ENCODE measurements at places on chromosomes 11 and 22.

GRCh38 chr11:19241260-19242178, 774 bp upstream of the E2F8 start:
- no peak for DNase-seq

- no peak for DNase-seq
Observed at GRCh38 chr11:79437981-79438630, 2.7 kb downstream of the TENM4 start.

GRCh38 chr22:38051261-38051660, 5.9 kb upstream of the PICK1 start:
- no peak for DNase-seq

DNA sequence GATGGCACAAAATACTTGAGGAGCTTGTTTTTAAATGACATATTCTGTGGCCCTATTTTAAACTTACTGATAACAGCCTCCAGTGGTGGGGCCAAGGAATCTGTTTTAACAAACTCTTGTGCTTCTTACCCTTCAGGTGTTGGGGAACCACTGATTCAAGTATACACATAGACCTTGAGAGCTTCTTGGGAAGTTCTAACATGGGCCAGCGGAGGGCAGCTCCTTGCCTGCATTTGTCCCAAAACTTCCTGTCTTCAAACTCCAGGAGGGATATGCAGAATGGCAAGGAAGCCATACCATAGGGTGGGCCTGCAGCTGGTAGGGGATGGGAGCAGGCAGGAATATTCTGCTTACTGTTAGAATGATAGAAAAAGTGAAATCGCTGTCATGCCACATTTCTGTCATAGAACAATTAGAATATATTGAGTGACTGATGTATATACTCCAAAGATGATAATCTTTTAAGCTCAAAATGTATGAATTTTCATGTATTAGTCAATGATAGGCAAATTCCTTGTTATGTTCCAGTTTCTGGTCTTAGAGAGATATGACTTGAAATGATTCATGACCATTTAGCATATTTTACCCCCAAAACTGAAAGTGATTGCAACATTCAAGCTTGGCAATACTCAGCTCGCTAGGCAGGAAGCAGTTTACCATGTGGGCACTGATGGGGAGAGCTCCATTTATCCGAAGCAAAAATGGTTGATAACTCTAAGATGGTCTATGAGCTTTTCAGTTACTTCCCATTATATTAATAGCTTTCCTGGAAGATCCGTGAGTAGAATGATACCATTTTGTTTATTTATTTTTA, 9.2 kb downstream of the EXT2 start:
- DNase-seq, result no peak

DNA sequence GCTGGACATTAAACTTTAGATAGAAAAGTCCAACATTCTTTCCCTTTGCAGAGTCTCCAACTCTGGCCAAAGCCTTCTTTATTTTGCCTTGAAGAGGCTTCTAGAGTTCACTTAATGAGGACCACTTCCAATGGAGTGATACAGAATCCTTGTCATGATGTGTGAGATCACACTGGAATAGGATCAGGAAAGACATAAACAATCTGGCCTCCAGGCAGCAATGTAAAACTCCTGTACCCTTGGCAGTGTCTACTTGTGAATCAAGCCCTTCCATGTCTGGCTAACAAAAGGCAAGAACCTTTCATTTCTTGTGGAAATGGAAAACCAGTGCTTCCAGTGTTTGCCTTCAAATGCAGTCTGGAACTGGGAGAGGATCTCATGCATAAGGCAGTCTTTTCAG, 56.5 kb upstream of the FIBIN start:
- no peak for DNase-seq

GRCh38 chr11:120061761-120062560, 76.0 kb downstream of the TRIM29 start:
- DNase-seq, result no peak

GRCh38 chr11:65524741-65525545, at the start of gene SCYL1:
SCYL1 (plus strand) TSS chr11:65525083; CDS start chr11:65525154, 71 bp downstream.
- DNase-seq, result peak; percentile 53

GRCh38 chr11:2316963-2317244, 15.1 kb downstream of the TSPAN32 start:
- DNase-seq, result no peak

DNA sequence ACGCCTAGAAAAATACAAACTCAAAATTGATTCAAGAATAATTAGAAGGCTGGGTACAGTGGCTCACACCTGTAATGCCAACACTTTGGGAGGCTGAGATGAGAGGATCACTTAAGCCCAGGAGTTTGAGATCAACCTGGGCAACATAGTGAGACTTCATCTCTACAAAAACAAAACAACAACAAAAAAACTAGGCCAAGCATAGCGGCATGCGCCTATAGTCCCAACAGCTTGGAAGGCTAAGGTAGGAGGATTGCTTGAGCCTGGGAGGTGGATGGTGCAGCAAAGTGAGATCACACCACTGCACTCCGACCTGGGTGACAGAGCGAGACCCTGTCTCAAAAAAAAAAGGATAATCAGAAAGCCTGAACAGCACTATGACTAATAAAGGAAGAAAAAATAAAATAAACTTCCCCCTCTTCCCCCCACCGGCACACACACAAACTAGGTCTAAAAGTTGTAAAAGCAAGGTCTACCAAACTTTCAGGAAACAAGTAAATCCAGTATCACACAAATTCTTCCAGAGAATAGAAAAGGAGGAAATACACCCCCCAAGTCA, 35.8 kb downstream of the RRAS2 start:
- DNase-seq, result no peak

GRCh38 chr22:37703906-37704305, 7.1 kb downstream of the TRIOBP start:
- no peak for DNase-seq

- DNase-seq, result peak; percentile 22
Observed at GRCh38 chr11:48210052-48210451, 6.6 kb upstream of the OR4B1 start.

DNA sequence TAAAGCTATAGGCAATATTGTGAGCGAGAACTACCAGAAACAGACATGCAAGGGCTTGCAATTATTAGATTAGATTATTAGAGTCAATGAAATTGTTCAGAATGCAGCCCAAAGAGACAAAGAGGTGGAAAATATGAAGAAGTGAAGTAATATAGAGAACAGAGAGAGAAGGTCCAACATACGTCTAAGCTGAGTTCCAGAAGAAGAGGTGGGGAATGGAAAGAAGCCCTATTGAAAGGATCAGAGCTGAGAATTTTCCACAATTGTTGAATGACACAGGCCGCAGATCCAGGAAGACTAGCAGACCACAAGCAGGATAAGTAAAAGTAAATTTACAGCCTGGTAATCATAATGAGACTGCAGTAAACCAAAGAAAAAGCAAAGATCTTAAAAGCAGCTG, 93.2 kb downstream of the EXT2 start:
- DNase-seq, result no peak

- no peak for DNase-seq
Observed at GRCh38 chr11:13104619-13105236, 95.6 kb downstream of the RASSF10 start.

- no peak for DNase-seq
Observed at GRCh38 chr11:1839924-1840779, 1.4 kb downstream of the TNNI2 start.

- no peak for DNase-seq
Observed at GRCh38 chr11:73318501-73319011, 10.5 kb downstream of the ARHGEF17 start.

GRCh38 chr22:25485626-25486545, 78.6 kb upstream of the GRK3 start:
- DNase-seq, result no peak

DNA sequence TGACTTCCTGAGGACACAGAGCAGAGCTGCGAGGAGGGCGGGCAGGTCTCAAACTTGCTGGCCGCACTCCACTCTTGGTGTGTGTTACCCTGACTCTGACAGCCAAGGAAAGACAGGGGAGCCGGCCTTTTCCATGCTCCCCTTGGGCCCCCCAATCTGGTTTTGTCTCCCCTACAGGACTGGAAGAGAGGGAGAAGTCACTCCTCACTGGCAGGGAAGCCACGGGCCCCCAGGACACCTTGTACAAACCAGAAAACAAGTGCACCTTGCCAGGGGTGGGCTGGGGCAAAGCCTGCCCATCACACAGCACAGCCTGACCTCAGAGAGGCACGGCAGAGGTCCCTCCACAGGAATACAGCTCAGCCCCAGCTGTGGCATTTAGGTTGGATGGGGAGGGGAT, 20.2 kb downstream of the CBX7 start:
- DNase-seq, result no peak

DNA sequence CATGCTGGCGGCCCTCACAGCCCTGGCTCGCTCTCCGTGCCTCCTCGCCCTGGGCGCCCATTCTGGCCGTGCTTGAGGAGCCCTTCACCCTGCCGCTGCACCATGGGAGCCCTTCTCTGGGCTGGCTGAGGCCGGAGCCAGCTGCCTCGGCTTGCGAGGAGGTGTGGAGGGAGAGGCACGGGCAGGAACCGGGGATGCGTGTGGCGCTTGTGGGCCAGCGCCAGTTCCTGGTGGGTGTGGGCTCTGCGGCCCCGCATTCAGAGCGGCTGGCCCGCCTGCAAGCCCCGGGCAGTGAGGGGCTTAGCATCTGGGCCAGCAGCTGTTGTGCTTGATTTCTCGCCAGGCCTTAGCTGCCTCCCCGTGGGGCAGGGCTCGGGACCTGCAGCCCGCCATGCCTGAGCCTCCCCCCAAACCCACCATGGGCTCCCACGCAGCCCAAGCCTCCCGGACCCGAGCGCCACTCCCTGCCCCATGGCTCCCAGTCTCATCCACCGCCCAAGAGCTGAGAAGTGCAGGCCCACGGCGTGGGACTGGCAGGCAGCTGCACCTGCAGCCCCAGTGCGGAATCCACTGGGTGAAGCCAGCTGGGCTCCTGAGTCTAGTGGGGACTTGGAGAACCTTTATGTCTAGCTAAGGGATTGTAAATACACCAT, 163.4 kb upstream of the LRRC4C start:
- no peak for DNase-seq

- no peak for DNase-seq
Observed at GRCh38 chr11:44450295-44450932, 115.0 kb upstream of the CD82 start.

DNA sequence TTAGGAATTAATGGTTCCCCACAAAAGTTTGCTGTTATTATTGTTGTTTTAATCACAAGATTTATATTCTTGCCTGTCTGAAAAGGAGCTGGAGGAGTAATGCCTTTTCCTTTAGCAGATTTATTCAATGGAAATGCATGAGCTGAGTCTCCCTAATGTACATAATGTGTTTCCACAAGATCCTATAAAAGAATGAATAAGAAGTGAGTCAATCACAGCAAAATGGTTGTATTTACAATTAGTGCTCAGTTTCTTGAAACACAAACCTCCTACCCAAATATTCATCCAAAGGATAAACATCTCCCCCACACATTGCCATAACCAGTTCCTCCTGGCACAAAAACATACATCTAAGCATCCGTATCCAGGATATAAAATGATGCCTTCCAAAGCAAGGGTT, 33.3 kb downstream of the ME3 start:
- no peak for DNase-seq

DNA sequence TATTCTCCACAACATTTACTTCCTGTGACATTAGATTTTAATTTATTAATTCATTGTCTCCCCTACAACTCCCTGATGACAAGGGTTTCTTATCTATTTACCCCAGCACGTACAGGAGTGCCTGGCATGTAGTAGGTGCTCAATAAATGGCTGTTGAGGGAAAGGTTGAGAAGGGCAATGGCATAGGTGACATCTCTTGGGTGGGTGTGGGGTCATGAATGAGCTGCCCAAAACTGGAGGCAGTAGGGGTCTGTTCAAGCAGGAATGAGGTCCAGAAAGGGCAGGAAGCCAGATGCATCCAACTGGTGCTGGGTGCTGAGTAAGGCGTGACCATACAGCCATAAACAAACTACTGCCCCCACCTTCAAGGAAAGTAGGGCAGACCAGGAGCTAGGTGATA, 2.8 kb downstream of the VWCE start:
- DNase-seq, result no peak

DNA sequence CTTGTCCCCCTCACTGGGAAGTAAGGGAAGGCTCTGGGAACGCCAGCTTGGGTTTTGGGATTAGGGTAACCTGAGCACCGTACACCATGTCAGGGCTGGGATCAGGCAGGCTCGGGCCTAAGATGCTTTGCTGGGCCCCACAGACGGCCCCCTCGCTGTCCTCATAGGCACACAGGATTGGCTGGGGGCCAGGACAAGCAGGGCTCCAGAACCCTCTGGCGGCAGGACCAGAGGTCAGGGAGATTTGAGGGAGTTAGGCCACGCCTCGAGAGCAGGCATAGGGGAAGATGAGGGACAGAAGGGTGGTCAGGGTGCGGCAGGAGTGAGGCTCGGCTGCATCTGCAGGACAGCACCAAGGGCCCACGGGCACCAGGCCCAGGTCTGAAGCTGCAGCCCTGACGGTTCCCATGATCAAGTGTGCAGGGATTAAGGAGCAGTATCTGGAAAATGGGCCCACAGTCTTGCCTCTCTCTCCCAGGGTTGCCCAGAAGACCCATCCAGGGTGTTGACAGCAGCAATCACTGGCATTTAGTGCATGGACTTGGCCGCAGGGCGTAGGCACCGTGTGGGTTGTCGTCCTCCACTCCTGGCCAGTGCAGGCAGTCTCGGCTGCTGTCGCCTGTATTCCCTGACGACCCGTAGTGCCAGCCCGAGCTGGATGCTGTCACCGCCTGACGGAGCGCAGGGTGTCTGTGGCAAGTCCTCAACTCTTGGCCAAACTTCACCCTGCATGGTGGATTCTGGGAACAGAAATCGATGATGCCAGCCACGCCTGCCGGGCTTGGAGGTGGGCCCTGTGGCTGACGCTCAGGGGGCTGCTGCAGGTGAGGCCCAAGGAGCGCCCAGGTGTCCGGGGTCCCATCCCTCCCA, 15.7 kb upstream of the GNB1L start:
- DNase-seq, result no peak

GRCh38 chr11:37203006-37203405, 605.0 kb upstream of the RAG2 start:
- DNase-seq, result no peak

GRCh38 chr11:76729214-76729613, 53.9 kb upstream of the TSKU start:
- no peak for DNase-seq

DNA sequence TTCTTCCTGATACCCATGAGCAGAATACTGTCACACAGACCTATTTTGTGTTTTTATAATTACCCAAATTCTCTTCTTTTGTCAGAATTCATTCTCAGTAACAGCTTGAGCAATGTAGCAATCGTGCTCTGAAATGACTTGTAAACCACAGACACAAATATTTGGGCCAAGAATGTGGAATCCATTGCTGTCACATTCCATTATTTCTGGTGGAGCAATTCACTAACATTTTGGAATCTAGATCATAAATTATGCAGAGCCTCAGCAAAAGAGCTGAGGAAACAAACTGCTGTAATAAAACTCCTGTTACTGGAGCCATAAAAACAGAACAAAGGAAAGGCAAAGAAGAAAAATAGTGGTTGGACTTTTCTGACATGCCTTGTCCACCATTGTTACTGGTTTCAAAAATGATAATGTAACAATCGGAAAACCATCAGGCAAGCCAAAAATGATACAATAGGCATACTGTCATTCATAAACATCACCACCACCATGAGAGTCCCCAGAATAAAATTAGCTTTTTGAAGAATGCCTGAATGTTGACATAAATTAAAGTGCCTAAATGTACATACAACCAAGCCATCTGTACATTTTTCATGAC, 223.4 kb upstream of the PITPNB start:
- DNase-seq, result peak; percentile 71

GRCh38 chr11:110886288-110886970, 174.2 kb upstream of the ARHGAP20 start:
- DNase-seq, result no peak
